NCI-H187 (cell line): ENCODE measurements at places on chromosomes 13 and 19.

DNA sequence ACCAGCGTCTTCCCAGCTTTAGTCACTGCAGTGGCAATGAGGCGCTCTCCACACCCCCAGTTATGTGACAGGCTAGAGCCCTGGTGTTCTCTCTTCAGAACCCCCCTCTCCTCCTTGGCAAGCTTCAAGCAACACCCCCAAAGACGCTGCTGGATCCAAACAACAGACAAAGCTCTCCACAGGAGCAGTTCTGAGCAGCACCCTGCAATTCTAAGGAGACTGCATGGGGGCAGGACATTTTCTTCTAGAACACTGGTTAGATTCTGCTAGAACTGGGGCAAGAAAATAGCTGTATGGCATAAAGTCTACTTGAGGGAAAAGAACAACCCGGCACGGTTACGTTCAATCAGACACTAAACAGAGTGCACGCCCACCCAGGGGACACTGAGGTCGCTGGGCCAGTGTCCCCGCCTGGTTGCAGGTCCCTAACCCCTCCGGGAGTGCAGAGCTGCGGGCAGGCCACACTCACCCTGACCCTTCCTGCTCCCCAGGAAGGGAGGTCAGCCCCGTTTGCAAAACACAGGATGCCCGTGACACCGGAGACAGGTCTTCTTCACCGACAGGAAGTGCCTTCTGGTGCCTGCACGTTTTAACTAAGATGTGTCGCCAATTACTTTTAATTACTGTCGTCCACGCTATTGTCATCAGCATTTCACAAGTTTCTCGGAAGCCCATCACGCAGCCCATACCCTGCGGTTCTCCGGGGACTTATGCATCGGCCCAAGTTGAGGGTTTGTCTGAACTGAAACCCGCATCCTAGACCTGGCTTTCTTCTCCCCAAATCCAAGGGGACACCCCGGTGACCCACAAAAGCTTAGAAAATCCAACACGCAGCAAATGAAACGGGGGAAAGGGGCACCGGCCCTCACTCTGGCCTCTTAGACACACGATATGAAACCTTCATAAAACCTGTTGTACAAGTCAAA is 943 bp downstream of the GJB6 start:
- DNase-seq: no peak

DNA sequence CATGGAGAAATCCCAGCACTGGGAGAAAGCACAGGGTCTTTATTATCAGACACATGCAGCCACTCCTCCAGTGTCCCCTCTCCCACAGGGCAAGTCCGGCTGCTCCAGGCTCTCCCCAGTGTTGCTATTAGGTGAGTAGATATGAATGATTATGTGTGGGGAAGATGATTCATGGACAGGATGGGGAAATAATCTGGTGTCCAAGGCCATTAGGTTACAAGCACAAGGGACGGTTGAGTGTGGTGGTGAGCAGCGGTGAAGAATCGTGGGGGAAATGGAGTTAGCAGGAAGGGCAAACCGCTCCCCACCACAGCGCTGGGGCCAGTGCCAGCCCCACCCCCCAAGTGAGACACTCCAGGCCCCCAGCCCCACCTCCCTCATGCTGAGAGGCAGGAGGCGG is 19.0 kb downstream of the CD177 start:
- no peak for DNase-seq

GRCh38 chr13:70623239-70623638 is 515.0 kb upstream of the KLHL1 start:
- DNase-seq: no peak

DNA sequence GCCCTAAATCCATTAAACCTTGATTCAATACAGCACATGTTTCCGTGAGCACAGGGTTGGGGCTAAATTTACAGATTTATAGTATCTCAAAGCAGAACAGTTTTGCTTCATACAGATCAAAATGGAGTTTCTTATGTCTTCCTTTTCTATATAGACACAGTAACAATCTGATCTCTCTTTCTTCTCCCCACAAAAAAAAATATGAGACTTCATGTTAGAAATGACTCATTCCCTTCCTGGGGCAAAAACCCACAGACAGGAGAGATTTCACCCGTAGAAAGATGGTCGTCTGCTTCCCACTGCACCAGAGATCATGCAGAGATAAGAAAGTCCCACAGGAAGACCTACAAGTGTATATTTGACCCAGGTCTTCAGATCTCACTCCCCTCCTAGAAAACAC is 7.7 kb upstream of the ZNF611 start:
- DNase-seq: no peak

DNA sequence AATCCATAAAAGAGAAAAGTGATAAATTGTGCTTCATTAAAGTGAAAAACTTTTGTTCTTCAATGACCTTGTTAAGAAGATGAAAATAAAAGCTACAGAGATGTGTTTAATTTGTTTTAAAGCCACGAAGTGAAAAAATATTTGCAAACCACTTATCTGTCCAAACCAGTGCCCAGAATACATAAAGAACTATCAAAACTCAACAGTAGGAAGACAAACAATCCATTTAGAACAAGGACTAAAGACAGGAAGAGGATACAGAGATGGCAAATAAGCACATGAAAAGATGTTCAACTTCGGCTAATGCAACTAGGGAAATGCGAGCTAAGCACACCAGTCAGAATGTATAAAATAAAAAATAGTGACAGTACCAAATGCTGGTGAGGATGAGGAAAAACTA is 15.0 kb downstream of the GJB6 start:
- DNase-seq: no peak

DNA sequence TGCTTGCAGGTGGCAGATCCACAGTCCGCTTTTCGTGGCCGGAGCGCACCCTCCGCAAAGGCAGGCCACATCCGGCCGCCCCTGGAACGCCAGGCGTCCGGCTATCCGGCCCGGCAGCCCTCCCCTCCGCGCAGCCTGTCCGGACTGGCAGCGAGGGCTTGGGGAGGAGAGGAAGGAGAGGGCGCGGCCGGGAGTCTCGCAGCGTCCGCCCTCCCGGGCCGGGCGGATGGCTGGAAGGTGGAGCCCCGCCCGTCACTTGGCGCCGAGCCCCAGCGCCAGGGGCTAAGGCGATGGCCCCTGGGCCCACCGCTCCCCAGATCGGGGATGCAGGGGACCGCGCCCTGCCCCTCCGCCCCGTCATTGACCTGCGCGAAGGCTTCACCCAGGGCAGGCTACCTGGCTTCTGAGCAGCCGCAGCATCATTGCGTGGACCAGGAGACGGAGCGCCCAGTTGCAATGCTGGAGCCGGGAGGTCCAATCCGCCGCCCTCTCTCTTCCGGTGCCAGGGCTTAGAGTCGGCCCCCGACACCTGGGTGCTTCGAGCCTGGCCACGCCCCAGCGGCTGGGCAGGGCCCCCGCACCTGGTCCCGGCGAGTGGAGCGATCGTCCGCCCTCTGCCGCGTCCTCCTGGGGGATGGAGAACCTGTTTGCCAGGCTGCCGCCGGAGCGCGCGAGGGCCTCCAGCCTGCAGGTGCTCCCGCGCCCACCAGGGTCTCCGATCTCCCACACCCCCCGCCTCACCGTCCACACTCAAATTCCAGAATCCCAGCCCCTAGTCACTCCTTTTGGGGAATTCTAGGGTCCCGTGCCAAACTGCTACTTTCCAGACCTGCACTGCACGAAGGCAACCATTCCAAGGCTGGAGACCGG is at the start of gene FUT1:
Gene FUT1 (minus strand): TSS at position 146 of the 870 bp plus-strand sequence. CDS start 1,360 bp downstream, outside the sequence.
- peak; percentile 89 for DNase-seq

DNA sequence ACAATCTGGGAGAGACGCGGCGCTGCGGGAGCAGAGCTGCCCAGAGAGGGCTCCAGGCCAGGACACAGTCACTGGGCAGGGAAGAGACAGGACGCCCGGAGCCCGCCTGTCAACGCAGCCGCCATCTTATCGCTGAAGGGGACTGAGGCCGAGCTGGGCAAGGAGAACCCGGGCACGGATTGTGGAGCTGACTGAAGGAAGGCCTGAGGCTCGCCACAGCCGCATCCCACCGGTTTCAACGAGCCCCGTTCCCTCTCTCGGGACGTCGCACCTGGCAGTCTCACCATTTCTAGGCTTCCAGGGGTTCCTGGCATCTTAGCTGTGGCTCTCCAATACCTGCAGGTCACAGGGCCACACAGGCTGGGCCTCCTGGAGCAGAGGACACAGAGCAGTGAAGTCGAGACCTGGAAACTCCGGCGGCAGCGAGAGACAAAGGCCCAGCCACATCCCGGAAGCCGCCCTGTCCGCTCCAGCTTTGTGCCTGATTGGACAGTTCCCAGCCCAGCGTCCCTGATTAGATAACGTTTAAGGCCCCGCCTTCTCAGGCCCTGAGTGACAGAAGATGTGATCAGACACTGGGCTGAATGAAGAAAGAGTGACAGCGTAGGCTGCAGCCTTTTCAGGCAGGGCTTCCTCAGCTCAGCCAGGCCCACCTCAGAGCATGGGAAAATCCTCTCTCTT is at the start of gene ZNF91:
Gene ZNF91 (minus strand): TSS at position 431 of the 681 bp plus-strand sequence. CDS start 117 bp downstream, at position 314.
- DNase-seq: no peak

DNA sequence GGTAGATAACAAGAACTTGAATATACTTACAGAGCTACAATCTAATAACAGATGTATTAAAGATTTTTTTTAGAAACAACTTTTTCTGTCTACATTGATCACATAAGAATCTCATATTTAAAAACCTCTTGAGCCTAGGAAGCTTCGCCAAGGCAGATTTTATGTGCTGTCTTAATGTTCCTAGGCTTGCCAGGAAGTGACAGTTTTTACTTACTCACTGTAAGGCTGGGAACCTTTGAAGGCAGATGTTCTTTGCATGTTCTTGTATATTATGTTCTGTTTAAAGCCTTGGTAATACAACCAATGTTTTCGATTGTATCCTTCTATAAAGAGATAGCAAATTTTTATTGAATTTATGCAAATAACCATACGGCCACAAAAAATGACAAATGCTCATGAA is 492.7 kb downstream of the GPC5 start:
- DNase-seq: no peak

DNA sequence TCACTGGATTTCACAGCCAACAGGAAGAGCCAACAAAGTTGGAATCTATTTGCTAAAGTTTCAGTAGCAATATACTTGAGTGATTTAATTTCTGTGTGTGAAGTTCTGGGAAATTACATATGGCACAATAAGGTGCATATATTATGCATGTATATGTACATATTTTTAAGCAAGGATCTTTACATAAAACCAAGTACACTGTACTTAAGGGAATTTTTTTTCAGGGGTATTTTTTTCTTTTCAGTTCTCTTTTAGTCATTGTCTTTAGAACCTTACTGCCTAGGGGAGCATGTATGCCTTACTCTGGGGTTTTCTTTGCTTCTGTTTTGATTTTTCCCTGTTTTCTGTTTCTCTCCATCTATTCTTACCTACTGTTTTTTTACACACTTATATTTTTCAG is 7.4 kb downstream of the RAP2A start:
- DNase-seq: no peak

DNA sequence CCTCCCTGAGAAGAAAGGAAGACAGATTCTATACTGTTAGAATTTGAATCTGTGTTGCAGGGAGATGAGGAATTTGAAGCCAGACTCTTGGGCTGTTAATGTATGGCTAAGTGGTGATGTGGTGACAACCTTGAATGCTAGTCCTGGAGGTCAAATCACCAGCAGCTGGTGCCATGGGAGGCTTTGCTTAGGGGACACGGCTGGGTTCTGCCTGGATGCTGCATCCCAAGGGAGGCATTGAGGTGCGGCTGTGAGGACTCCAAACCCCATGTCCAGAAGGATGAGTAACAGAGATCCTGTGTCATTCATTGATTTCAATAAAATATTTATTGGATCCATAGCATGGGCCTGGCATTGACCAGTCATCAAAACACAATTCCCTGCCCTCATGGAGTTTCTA is 42.3 kb downstream of the RFX2 start:
- DNase-seq: no peak

GRCh38 chr13:33017323-33017929 is 1.2 kb downstream of the KL start:
- no peak for DNase-seq

GRCh38 chr19:15869873-15870272 is 28.0 kb downstream of the CYP4F2 start:
- no peak for DNase-seq

GRCh38 chr19:19938449-19938848 is 37.7 kb downstream of the ZNF93 start:
- no peak for DNase-seq

- DNase-seq: no peak
These were observed 3.7 kb downstream of the PRKACA start for GRCh38 chr19:14113762-14114414.

DNA sequence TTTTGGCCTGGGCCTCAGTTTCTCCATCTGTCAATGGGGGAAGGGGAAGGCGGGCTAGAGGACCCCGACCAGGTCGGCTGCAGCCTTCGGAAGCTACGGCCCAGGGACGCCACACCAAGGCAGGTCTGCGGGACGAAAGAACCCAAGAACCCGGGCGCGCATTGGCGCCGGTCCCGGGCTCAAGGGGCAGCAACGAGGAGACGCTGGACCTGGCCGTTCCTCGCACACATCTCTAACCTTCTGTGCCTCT is 739 bp upstream of the ILF3 start:
- DNase-seq: no peak

DNA sequence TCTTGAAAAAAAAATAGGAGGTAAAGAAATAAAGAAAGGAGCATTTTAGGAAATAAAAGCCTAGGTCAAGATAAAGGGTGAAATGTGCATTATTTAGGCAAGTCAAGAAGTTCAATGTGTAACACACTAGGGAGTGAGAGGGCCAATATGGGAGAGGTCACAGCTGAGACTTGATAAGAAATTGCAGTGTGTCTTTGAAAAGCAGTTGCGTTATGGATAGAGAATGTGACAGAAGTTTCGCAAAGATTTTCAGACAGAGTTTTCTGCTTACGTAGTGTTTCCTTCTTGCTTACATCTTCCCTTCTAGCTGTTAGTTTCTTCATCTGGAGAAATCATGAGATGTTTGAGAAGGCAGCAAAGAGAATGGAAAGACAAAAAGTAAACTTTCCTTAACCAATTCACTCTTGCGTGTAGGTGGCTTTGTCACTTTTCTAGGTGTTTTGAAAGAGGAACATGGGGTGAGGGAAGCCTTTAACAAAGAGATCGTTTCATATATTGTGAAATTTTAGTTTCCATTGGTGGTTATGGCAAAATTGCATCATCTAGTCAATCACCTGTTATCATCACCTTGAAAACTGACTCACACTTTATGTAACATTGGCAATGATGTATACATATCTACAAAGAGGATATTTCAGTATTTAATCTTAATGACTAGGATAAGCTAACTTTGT is 975.5 kb downstream of the OLFM4 start:
- no peak for DNase-seq

GRCh38 chr13:21465710-21466160 is 6.6 kb upstream of the ZDHHC20 start:
- no peak for DNase-seq

GRCh38 chr13:57748096-57748495 is 116.6 kb downstream of the PCDH17 start:
- DNase-seq: no peak

GRCh38 chr19:55712804-55713631 is 25.2 kb downstream of the NLRP9 start:
- DNase-seq: no peak

- no peak for DNase-seq
These were observed 7.7 kb upstream of the PROZ start for GRCh38 chr13:113150550-113151365.

GRCh38 chr19:17716309-17716929 is 2.9 kb upstream of the MAP1S start:
- DNase-seq: no peak
